Activated CD4-positive, CD25-positive, alpha-beta regulatory T cell (primary cell): ENCODE measurements at places on chromosomes 11 and 22.

GRCh38 chr11:121489823-121490222 is 37.1 kb upstream of the SORL1-AS1 start:
- no peak for DNase-seq

DNA sequence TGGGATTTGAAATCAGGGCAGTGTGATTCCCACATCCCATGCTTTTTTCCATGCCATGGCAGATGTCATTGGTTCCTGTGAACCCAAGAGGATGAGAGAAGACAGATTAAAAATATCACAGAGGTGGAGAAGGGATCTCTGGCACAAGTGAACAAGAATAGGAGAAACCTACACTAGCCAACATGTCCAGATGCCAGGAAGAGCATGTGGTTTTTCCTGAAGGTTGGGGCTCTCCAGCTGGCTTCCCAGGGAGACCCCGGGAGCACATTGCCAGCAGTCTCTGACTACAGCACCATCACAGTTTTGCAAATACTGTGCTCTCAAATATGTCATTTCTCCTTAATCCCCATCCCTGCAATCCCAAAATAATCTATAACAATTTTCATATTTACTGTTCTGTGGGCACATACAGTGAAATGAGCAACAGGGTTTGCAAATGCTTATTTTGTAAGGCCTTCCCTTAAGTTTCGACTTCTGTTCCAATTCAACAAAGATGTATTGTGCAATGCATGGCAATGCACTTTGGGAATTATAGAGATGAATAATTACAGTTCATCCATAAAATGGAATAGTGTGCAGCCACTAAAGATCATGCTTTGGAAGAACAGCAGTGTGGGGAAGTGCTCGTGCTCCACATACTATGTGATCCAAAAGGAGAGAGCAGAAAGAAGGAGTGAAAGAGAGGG is 4.8 kb downstream of the ANKK1 start:
- no peak for DNase-seq

- DNase-seq: no peak
Observed at GRCh38 chr11:133842730-133843129, 2.6 kb downstream of the SPATA19 start.

- DNase-seq: no peak
Observed at GRCh38 chr22:30312053-30312452, 14.7 kb downstream of the TBC1D10A start.

- DNase-seq: no peak
Observed at GRCh38 chr11:126194121-126194543, 17.3 kb downstream of the RPUSD4 start.

DNA sequence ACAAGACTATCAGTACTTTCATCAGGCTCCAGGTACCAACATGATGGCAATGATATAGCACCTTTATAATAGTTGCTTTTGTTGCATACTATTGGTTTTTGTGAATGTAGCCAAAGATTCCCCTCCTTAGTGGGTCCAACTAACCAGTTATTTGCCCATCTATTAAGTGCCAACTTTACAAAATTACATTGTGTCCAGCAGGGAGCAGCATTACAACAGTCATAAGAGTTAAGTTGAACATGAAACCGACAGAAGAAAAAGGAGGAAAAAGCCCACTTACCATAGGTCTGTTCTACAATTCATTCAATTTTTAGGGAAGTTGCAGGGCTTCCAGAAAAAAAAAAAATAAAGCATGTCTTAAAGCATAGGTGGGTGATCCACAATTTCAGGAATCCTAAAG is 21.6 kb downstream of the IMMP1L start:
- no peak for DNase-seq

DNA sequence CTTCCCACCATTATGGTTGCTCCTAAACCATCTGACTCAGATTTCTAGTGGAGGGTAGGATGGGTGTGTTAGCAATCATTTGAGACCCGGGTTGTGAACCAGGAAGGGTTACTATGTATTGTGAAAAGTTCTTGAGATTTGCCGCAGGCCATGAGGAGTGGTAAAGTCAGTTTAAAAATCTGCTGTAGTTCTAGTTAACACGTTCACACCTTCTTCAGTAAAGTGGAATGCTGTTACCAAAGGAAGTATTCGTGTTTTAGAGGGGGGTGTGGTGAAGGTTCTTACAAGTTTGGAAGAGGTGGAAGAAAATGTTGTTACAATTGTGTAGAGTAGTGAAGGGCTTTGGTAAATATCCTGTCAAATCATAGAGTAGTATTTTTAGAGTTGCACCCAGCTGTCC is 2.6 kb downstream of the MTMR3 start:
- DNase-seq: no peak

GRCh38 chr11:33976495-33977199 is 74.9 kb upstream of the CAPRIN1 start:
- no peak for DNase-seq

DNA sequence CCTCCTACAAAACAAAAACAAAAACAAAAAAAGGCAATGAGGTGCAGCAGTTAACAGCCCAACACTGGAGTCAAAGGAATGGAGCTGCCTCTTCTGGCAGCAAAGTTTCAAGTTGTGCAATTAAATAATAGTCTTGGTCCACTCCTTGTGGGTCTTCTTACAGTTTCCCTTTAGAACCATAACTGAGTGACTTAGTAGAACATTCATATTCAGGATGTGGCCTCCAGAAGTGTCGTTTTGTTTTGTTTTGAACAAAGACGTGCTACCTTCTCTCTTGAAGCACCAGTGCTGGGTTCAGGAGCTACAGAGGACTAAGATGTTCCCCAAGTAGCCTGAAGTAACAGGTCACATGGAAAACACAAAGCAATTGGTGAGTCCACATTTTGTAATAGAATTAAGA is 2.0 kb upstream of the JAML start:
- DNase-seq: no peak

GRCh38 chr11:62573006-62573591 is 592 bp downstream of the EEF1G start:
- DNase-seq: no peak

DNA sequence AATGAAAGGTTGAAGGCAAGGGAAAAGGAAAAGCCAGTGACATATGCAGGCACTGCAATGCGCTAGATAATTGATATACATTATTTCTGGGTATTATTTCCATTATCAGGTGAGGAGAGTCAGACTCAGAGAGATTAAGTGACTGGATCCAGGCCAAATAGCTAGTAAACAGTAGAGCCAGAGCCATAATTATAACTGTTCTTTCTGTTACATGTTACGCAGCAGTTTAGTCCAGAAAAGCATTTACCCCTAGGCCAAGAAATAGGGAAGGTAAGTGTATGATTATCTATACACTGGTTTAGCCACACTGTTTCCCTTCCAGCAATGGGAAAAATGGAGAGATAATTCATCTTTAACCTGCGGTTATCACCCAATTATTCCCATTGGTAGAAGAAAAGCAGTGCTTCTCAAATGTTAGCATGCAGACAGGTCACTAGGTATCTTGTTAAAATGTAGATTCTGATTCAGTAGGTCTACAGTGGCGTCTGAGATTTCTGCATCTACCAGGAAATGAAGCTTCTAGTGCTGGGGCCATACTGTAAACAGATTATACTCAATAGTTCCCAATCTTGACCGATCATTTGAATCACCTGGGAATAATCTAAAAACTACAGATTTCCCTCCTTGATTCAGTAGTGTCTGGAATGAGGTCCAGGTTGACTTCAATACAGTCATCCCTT is 69.4 kb downstream of the RBFOX2 start:
- DNase-seq: no peak

DNA sequence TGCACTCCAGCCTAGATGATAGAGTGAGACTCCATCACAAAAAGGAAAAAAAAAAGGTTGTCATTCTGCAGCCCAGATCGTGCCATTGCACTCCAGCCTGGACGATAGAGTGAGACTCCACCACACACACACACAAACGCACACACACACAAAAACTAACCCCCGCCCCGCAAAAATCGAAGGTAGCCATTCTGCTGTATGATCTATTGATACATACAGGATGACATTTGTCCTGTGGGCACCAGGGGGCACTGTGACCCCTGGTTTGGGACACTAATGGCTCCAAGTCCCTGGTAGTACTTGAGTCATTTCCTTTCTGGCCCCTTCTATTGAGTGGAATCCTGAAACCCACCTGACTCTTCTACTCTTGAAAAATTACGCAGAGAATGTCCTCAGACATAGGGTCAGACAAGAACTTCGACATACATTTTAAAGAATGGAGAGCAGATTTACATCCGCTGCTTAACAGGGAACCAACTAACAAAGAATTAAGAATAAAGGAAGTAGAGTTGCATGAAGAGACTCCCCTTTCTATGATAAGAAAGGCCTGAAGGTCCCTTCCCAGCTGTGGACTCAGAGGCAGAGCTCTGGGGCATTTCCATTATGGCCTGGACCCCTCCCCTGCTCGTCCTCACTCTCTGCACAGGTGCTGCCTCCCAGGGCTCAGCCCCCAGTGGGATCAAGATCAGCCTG is 35.0 kb upstream of the PRAME start:
- DNase-seq: peak; percentile 7

GRCh38 chr22:24996420-24996952 is 44.0 kb downstream of the KIAA1671 start:
- DNase-seq: no peak

DNA sequence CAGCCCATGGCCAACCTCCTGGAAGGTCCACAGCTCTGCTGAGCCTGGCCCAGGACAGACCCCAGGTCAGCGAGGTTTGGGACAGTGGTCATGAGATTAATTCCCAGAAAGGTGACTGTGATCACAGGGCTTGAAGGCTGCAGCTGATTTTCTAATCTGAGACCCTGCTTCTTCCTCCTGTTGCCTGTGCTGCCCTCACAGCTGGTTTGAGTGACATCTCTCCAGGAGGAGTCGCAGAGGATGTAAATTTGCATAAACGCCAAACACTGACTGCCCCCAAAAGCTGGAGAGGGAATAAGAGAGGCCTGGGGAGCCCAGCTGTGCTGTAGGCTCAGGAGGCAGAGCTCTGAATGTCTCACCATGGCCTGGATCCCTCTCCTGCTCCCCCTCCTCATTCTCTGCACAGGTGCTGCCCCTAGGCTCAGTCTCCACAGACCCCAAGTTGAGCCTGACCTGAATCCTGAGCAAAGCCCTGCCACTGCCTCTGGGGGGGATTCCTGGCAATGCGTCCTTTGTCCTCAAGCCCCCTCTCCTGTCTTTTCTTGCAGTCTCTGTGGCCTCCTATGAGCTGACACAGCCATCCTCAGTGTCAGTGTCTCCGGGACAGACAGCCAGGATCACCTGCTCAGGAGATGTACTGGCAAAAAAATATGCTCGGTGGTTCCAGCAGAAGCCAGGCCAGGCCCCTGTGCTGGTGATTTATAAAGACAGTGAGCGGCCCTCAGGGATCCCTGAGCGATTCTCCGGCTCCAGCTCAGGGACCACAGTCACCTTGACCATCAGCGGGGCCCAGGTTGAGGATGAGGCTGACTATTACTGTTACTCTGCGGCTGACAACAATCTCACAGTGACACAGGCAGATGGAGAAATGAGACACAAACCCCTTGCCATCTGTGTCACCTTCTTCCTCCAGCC is 23.8 kb downstream of the GGTLC2 start:
- DNase-seq: no peak

- DNase-seq: no peak
Observed at GRCh38 chr11:70038034-70038834, 39.9 kb upstream of the ANO1 start.

GRCh38 chr11:80163441-80163840 is 722.6 kb upstream of the TENM4 start:
- DNase-seq: no peak

DNA sequence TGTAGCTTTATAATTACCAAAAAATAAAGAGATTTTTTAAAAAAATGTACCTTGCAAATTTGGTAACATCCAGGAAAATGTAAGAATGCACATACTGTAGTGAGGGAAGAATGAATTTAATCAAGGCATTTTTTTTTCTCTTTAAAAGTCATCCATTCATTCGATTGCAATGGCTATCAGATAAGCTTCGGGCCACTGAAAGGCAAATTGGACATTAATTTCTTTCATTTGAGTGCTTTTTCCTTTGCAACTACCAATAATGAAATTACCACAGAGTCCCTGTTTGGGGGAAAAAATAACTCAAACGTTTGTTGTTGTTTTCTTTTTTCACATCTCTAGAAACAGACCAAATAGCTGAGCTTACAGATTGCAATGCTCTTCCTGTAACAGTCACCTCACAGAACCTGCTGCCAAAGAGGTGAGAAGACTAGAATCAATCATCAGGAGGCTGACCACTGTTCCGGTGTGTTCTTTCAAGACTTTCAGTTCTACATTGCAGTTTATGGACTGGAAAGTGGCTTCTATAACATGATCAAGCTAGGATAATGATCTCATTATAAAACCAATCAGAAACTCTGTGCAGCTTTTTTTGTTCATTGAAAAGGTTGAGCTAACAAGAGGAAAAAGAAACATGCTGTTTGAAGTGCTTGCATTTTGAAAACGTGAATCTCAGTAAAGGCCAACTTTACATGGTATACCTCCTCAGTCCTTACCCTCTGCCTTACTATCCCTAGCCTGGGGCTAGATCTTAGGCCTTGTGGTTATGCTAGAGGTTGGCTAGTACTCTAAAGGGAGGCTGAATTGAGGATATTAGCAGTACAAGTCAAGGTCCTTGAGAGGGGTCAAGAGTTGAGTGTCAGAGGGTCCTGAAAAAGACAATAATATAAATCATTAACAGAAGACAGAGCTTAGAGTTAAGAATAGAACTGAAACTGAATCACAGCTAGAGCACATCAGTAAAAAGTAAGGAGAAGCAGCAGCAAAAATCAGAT is 1276.1 kb downstream of the LRRC4C start:
- no peak for DNase-seq

- DNase-seq: no peak
Observed at GRCh38 chr11:102318469-102318868, 1.2 kb downstream of the BIRC3 start.

DNA sequence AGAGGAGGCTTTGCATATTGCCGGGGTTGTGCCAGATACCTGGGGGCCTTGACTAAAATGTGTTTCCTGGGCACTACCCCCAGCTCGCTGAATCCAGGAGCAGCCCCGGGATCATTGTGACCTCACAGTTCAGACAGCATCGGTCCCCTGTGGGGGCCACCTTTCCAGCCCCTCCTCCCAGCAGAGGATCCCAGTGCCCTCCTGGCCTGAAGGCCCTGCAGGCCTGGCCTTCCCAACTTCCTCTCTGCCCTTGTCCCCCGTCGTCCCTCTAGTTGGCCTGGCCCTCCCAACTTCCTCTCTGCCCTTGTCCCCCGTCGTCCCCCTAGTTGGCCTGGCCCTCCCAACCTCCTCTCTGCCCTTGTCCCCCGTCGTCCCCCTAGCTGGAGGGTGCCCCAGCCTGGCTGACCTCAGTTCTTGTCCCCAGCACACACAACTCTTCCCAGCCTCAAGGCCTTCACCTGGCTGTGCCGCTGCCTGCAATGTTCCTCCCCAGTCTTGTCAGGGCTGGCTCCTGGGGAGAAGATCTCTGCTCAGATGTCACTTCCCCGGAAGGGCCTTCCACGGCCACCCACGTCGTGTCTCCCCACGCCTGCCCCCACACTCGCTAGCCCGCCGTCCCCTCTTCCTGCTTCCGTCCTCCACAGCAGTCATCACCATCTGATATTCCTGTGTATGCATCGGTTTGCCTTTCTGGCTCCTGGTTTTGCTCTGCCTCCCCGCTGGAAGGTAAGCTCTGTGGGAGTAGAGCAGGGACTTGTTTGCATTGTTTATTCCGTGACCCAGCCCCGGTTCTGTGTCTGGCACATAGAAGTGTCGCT is 12.6 kb upstream of the ANO1 start:
- no peak for DNase-seq
